ENCODE measurements at places on chromosomes 4 and X.

- no peak for DNase-seq
Observed at GRCh38 chr4:107006218-107006617, 29.9 kb downstream of the DKK2 start.

- DNase-seq = no peak
Observed at GRCh38 chrX:142250502-142250901, 45.4 kb upstream of the MAGEC2 start.

GRCh38 chr4:186017801-186018200 lies 51.2 kb upstream of the TLR3 start:
- DNase-seq = no peak

GRCh38 chrX:109351557-109351956 lies 130.3 kb downstream of the GUCY2F start:
- no peak for DNase-seq

GRCh38 chr4:33996075-33996718 lies 2248.1 kb downstream of the ARAP2 start:
- no peak for DNase-seq
